ENCODE measurements at places on chromosomes 12 and 14.

- no peak for DNase-seq
Measured at GRCh38 chr14:94897082-94897481, 127.2 kb upstream of the GSC start.

- DNase-seq, result no peak
Measured at GRCh38 chr14:96735526-96735925, 61.7 kb upstream of the VRK1 start.

DNA sequence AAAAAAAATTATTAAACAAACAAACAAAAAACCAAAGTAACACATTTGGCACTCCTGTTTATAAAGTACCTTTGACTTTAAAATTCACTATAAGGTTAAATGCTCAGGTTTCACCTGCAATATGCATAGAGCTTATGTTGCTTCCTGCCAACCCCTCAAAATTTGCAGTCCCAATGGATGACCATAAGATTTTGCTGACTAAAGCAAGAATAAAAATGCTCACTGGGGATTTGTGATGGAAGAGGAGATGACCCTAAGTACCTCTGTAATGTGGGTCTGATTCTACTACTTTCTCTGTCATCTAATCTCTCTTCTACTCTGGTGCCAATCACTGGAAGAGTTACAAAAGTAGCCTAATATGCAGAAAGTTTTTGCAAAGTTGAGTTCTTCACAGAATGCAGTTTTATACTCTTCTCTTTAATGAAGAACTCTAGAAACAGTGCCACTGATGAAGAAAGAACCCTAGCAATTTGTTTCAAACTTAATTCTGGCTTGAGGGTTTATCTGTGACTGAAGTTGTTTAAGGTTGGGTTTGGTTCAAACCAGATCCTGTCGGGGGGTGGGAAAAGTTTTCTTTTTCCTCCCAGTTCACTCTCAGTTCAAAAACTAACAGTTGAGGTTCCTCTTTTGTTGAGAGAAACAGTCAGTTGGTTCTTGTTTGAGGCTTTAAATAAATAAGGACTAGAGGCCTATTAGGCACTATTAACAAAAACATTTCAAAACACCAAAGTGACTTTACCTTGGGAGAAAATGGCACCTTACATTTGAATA is 10.9 kb downstream of the WASHC3 start:
- DNase-seq, result no peak

GRCh38 chr12:121942145-121942718 is 23.8 kb downstream of the CFAP251 start:
- no peak for DNase-seq

GRCh38 chr12:95653771-95654546 is 102.7 kb upstream of the USP44 start:
- no peak for DNase-seq

DNA sequence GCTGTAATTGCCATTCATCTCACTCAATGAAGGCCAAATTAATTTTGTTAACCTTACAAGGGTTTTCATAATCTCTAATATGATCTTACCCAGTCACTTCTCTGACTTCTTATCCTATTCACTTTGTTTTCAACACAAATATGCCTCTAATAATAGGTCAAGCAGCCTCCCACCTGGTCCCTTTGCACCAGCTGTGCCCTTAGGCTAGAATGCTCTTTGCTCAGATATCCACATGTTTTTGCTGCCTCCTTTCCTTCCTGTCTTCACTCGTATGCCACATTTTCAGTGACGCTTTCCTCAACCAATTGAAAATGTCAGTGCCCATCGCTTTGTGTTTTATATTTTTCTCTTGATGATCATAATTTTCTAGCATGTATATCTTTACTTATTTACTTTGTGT is 106.4 kb upstream of the SYT10 start:
- DNase-seq, result no peak

- DNase-seq, result no peak
Measured at GRCh38 chr12:28807535-28807934, 341.5 kb upstream of the FAR2 start.

DNA sequence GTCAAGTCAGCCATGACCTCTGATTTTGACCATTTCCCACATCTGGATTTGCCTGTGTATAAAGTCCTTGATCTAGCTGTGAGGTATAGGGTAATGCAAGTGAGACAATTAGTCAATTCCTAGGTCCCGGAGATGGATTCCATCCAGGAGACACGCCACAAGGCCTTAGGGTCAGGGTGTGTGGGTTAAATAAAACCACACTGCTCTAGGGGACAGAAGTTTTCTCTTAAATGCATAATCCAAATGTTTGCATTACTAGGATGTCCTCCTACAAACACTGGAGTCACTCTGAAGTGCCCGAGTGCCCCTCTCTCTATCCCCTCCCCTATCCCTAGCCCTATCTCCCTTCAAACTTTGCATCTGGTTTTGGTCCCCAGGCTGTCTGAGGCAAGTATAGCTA is 26.8 kb downstream of the LRIG3 start:
- DNase-seq, result no peak

DNA sequence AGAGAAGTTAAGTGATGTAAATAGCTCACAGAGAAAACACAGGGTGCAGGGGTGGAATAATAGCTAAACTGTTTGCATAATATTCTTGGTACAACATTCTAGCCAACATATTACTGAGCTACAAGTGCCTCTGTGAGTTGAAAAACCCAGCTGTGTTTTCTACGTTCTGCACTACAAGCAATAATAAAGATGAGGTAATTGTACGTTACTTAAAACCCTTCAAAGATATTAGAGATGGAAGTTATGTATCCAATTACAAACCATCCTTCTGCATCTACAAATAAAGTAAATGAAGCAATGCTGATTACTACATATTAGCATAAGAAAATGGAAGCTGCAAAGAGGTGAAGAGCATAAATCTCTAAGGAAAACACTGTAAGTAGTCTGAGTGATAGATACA is 271.4 kb downstream of the SSPN start:
- no peak for DNase-seq

- no peak for DNase-seq
Measured at GRCh38 chr12:121620333-121620891, 5.9 kb upstream of the ORAI1 start.

DNA sequence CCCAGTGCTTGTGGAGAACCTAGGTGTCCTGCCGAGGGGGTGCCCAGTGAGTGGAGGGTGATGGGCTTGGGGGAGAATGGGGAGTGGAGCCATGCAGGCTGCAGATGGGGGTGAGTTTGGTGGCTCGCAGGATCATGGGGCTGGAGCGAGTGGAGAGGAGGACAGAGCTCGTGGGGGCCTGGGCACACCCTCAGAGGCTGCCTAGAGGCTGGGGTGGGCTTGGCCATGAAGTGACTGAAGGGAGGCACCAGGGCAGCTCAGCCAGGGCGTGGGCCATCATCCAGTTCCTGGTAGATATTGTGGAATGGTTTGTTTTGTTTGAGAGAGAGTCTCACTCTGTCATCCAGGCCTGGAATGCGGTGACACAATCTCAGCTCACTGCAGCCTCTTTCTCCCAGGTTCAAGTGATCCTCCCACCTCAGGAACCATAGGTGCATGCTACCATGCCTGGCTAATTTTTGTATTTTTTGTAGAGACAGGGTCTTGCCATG is 43.4 kb upstream of the AMN start:
- DNase-seq, result no peak

DNA sequence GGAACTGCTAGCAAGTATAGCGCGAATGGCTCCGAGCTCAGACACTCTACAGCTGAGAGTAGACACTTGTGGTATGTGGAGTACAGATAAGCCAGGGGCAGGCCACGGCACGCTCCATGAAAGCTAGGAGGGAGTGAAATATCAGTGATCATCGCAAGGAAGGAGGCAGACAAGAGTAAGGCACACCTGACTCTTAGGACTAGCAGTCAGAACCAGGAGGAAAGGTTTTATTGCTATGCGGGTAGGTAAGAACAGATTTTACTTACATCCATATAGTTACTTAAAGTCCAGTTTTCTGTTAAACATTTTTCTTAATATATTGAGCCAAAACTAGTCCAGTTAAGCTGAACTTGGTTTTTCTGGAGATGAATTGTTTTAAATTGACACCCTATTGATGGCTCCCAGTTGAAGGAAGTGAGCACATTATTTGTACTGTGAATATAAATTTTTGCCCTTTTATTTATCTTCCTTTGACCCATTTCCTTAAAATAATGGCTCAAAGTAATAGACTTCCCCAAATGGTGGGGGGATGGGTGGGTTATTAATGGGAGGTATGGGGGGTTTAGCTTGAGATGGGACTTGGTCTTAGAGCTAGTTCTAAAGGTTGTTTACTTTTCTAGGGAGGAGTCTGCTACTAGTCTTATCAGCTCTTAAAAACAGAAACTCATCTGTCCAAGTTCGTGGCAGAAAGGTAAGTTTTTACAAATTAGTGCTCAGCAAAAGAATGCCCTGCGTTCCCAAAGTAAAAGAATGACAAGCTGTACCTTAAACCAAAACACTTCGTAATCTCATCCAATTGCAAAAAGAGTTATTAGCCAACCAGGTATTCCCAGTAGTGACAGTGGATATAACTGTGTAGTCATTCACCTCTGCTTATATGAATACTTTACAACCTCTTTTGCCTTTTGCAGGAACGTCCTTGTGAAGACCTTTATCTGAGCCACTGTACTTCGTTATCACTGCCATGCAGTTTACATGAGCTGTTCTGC is 5.8 kb downstream of the HNRNPA1 start:
- no peak for DNase-seq

DNA sequence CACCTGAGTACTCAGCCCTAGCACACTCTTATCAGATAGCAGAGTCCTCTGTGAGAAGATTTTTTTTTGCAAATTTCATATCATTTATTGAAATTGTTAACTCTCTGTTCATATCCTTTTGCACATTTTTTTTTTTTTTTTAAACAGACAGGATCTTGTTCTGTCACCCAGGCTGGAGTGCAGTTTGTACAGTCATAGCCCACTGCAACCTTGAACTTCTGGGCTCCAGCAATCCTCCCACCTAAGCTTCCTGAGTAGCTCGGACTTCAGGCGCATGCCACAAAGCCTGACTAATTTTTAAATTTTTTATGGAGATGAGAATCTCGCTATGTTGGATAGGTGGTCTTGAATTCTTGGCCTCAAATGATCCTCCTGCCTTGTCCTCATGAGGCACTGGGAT is 4.3 kb downstream of the PARP2 start:
- DNase-seq, result no peak

GRCh38 chr14:73834261-73834625 is 17.4 kb upstream of the PTGR2 start:
- no peak for DNase-seq

DNA sequence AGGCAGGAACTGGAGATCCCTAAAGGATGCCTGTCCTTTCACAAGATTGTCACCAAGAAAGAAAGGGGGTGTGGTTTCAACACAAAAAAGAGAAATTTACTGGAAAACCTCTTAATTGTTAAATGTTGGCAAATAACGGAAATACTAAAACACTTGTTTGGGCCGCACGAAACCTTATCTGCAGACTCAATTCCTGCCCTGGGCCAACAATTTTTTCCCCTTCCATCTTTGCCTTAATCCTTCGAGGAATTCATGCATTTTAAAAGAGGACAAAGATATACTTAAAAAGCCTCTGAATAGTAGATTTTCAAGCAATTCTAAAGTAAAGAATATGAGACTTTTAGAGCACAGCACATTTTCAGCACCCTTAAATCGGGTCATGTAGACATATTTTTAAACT is 366.2 kb downstream of the DUSP6 start:
- no peak for DNase-seq
